Fibroblast of pulmonary artery (primary cell): ENCODE measurements at places on chromosomes 2 and 18.

DNA sequence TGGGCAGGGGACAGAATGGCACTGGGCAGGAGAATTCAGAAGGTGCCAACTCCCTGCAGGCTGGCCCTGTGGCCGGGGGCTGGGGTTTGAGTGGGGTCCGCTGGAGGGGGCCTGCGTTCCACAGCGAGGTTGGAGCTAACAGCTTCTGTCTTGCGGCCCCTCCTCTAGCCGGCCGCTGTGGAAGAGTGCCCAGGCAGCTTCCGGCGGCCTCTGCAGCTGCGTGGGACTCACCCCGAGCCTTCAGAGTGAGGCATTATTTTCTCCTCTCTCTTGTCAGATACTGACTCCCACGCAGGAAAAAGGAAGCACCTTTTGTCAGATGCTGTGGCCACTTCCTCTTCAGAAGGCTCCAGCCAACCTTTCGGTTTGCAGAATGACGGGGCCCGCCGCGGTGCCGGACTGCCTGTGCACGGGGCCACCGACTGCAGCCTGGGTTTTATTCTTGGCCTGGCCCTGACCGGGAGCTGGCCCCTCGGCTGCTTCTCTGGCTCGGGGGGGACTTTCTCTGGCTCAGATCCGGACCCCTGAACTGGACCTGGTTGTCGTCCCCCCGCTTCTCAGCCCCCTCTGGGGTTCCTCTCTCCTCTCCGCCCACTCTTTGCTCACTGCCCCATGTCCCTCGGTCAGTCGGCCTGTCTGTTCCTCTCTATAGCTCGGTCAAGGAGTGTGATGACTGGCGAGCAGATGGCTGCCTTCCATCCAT lies 40.1 kb downstream of the ARHGAP25 start:
- peak; percentile 91 for DNase-seq

DNA sequence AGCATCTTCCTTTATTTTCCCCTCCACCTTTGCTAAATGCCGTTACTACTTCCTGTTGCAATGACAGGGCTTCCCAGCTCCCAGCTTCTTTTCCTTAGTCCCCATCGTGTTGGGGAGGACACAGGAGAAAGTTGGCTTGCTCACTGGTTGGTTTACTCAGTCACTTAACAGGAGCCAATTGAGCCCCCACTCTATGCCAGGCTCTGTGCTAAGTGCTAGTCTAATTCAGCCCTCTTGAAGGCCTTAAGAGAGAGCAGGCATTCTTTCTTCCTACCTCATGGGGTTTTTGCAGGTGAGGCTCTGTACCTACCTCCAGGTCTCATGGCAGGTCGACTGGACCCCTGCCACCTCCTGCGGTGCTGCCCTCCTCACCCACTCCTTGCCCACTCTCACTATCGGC lies 20.1 kb downstream of the TANC1 start:
- DNase-seq = no peak

DNA sequence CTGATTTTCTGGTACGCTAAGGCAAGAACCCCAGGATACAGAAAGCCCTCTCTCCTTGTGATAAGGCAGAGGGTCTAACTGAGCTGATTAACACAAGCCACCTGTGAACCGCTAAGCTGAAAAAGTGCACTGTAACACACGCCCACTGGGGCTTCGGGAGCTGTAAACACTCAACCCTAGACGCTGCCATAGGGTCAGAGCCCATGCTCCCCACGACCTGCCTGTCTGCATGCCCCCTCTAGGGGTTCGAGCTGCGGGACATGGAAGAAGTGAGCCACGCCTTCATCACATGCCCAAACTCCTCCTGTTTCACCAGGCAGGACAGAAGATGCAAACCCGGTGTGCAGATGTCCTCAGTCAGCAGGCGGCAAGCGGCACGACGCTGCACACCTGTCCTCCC lies 173.9 kb upstream of the RAB12 start:
- no peak for DNase-seq

GRCh38 chr2:231489990-231490389 lies 25.7 kb upstream of the NCL start:
- no peak for DNase-seq

GRCh38 chr2:191265311-191266170 lies 20.3 kb downstream of the MYO1B start:
- peak; percentile 56 for DNase-seq

GRCh38 chr2:86443631-86444350 lies 2.6 kb downstream of the KDM3A start:
- DNase-seq = no peak

DNA sequence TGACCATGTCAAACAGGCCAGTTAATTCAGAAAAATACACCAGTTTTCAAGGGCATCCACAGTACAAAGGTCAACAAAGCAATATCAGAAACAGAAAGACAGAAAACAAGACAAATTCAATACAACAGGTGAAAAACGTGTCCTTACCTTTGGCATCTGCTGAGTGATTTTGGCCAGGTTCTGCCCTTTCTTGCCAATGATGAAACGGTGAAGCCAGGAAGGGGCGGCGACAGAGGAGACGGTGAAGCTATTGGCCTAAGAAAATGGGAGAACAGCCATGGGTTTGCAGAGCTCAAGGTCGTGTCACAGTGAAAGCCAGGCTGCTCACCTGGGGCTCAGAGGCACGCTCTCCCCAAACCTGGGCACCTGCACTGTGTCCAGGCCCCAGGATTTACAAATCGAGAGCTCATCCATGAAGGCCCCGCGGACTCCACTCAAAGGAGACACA lies 60.5 kb downstream of the HDLBP start:
- DNase-seq = no peak

- DNase-seq = no peak
These were observed 35.2 kb downstream of the SETBP1 start for GRCh38 chr18:44715842-44716241.

- DNase-seq = no peak
These were observed 411.7 kb upstream of the NETO1 start for GRCh38 chr18:73279498-73279897.

- DNase-seq = no peak
These were observed 347.3 kb downstream of the ARHGAP15 start for GRCh38 chr2:143476336-143477087.

DNA sequence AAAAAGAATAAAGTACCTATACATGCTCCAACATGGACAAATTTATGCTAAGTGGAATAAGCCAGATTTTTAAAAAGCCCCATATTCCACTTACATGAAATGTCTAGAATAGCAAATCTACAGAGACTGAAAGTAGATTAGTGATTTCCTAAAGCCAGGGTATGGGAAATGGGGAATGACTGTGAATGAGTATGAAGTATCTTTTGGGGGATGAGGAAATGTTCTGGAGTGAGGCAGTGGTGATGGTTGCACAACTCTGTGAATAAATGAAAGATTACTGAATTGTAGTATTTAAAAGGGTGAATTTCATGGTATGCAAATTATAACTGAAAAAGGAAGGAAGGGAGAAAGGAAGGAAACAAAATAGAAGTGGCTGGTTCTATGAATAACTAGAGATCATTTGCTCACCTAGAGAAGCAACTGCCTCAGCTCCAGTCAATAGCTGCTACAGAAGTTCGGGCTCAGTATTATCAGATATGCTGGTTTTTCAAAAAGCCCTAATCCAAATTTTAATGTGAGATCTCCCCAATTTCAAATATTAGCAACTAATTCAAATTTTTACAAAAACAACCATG lies 39.3 kb downstream of the MAP3K2 start:
- peak; percentile 71 for DNase-seq

GRCh38 chr2:136966485-136966884 lies 201.1 kb downstream of the THSD7B start:
- DNase-seq = no peak

DNA sequence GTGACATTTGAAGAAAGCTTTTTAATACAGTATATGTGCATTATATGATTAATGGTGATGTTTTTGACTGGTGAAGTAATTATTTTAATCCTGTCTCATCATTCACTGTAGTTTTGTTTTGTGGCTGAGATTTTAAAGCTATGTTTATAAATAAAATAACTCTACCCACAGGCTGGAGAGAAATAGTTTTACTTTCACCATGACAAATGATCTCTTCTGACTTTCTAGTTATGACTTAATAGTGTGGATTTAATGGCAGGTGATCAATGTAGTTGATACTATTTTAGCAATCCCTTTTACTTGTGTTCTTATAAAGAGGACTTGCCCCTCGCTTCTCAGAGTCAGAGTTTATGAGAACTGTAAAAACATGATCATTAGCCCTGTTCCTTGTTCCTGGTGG lies 289.5 kb upstream of the SIX3 start:
- DNase-seq = no peak

- DNase-seq = peak; percentile 96
These were observed 131.4 kb upstream of the SLC1A4 start for GRCh38 chr2:64857581-64858471.

GRCh38 chr2:158243392-158243791 lies 141.7 kb downstream of the UPP2 start:
- no peak for DNase-seq

DNA sequence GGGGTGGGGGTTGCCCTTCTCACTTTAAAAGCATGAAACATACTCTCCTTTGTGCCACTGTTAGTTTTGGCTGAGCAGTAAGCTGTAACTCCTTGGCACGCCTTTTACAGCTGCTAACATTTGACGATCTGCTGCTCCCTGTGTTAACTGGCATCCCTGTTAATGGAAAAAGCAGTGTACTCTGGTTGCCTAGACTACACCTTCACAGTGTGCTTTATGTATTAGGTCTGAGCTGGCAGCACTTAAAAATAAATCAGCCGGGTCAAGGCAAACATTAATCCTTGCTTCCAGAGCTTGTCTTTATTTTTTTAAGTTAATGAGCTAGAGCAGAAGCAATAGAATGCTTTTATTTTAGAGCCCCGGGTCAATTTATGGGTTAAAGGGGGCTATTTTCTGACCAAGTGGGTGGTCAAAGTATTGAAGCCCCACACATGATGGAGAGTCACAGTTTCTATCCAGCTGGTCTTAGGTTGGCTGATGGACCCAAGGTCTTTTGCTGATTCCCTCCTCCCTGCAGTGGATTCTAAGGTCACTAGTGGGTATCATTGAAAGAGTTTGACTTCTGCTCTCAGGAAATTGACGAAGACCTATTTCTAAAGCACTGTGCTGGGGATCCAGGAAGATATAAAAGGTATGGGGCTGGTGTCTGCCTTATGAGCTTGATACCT lies 54.5 kb downstream of the CFAP221 start:
- DNase-seq = no peak

GRCh38 chr2:43193652-43194120 lies 32.7 kb downstream of the ZFP36L2 start:
- no peak for DNase-seq

- peak; percentile 81 for DNase-seq
These were observed 53.0 kb downstream of the EPAS1 start for GRCh38 chr2:46350029-46350689.

- DNase-seq = no peak
These were observed 36.2 kb downstream of the USP40 start for GRCh38 chr2:233530381-233530780.

DNA sequence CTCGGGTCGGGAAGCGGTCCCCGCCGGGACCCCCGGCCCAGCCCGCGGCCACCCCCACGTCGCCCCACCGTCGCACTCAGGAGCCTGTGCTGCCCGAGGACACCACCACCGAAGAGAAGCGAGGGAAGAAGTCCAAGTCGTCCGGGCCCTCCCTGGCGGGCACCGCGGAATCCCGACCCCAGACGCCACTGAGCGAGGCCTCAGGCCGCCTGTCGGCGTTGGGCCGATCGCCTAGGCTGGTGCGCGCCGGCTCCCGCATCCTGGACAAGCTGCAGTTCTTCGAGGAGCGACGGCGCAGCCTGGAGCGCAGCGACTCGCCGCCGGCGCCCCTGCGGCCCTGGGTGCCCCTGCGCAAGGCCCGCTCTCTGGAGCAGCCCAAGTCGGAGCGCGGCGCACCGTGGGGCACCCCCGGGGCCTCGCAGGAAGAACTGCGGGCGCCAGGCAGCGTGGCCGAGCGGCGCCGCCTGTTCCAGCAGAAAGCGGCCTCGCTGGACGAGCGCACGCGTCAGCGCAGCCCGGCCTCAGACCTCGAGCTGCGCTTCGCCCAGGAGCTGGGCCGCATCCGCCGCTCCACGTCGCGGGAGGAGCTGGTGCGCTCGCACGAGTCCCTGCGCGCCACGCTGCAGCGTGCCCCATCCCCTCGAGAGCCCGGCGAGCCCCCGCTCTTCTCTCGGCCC lies 13.6 kb downstream of the SPEG start:
- DNase-seq = no peak

DNA sequence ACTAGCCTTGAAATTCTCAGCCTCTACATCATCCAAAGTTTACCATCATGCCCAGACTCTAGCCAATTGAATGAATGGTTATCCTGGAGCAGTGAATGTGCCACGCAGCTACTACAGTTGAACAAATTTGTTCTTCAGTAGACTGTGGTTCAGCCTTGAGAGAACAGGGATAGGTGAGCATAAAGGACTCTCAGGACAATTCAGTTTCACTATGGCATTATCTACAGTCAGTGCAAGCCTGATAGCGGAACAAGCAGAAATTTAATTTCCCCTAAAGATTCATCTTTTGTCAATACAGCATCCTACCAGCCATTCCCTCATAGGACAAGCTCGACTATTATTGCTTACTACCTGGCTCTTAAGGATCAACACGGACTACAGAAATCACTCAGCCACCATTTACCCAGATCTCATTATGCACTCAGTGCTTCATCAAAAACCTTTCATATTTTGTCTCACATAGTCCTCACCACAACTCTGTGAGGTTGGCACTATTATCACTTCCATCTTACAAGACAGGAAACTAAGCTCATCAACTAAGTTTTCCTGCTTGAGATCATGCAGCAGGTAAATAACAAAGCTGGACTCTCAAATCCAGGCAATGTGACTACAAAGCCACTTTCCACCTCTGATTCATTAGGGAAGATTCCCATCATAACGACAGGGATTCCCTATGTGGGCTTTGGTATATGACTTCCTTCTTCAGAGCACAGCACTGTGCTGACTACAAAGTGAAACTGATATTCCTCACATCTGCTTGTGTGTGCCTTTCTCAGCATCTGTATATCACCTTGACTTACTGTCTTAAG lies 181.5 kb upstream of the ACVR2A start:
- no peak for DNase-seq

DNA sequence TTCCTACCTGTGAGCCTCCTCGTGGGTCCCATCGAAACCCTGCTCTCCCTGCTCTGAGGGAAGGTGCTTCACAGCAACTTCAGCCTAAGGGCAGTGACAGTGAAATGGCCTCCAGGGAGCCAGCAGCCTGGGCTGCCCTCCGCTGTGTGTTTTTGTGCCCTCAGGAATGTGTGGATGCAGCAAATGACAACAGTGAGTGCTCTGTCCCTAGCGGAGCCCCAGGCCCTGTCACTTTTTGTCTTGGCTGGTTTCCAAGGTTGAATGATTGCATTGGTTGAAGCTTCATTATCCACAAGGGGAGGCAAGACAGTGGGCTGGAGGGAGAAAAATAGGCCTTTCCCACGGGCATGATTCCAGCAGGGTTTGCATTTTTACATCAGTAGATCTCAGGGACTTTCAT lies 42.9 kb downstream of the STON1 start:
- no peak for DNase-seq

GRCh38 chr2:178282075-178282815 lies 87.9 kb downstream of the OSBPL6 start:
- DNase-seq = peak; percentile 94

- peak; percentile 53 for DNase-seq
These were observed 212.4 kb downstream of the ANAPC1 start for GRCh38 chr2:111671426-111672150.
